ENCODE measurements at places on chromosomes 2 and 18.

DNA sequence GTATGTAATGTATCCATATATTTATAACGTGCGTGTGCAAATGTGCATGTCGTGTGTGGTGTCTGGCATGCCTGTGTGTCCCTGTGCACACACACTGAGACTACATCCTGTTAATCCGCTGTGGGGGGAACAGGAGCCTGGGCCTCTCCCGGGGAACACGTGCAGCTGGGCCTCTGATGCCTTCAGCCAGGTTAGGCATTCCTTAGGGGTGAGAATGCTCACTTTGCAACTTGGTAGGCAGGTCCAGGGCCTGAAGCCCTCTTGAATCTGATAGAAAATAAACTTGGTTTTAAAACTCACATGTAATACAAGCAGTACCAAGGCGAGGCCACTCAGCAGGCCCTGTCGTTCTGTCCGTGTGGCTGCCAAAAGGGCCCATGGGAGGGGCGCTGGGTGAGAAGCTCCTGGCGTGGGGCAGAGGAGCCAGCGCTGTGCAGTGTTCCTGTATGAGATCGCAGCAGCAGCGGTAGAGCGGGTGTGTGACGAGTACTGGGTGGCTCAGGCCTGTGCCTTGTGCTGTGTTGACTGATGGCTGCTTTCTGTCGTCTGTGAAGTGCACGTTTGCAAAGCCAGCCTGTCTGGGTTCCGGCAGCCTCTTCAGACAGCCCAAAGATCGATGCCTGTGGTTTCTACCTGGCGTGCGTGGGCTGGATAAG is 16.2 kb downstream of the SALL3 start:
- DNase-seq: no peak

DNA sequence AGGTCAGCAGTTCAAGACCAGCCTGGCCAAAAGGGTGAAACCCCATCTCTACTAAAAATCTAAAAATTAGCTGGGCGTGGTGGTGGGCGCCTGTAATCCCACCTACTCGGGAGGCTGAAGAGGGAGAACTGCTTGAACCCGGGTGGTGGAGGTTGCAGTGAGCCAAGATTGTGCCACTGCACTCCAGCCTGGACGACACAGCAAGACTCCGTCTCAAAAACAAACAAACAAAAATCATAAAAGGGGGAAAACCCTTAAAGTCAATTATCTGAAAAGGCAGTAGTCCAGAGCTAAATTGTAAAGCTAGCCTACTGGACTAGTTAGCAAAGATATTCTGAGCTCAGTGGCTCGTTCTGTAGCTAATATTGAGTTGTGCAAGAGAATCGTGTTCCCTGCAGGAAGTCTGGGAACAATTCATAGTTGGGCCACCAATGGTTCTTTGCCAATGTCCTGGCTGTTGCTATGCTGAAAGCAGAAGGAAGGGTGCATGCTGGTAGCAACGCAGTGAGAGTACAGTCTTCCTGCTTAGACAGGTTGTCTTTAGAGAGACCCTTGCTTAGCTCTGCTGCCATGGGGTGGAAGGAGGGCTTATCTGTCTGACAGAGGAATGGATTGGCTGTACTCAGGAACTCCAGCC is 4.3 kb downstream of the TGOLN2 start:
- no peak for DNase-seq

DNA sequence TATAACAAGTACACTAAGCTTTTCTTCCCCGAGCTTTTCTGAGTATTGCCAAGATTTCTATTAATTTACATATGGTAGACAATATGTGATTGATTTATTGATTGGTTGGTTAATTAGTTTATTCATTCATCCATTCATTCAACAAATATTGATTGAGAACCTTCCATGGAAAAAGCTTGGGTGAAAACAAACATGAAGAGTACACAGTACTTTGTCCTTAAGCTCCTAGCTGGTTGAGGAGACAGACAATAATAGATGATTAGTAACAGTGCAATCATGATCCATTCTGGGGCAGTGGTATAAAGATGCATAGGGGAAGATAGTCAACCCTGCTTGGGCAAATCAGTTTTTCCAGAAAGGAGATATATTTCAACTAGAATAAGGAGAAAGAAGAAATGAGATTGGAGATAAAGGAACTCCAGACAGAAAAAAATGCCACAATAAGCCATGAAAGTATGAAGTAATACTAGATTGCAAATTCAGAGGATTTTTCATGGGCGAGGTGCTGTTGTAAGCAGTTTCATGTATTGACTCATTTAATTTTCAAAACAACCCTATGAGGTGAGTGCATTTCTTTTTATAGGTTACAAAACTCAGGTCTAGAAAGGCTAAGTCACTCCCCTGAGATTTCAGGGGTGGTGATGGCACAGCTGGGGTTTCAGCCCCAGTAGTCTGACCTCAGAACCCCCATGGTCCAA is 129.5 kb downstream of the RND3 start:
- DNase-seq: no peak

- no peak for DNase-seq
Measured at GRCh38 chr2:236124182-236124893, 43.8 kb downstream of the GBX2 start.

DNA sequence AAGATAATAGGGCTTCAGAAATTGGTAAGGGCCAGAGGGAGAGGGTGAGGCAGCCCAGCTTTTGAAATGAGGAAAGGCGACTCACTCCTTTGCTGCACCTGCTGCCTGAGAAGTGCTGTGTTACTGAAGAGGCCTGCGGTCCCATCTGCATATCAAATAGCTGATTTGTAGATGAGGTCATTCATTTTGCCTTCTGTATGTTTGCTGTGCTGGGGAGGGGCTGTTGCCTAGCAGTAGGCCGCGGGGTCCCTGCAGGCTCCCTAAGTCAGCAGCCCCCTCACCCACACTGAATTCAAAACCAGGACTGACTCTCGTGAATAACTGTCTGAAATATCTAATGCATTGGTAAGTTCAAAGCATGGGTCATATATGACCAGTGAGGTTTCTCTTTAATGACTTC is 377.2 kb downstream of the SOX11 start:
- DNase-seq: peak; percentile 89

- no peak for DNase-seq
Measured at GRCh38 chr18:59700535-59700967, 3.3 kb upstream of the CCBE1 start.

DNA sequence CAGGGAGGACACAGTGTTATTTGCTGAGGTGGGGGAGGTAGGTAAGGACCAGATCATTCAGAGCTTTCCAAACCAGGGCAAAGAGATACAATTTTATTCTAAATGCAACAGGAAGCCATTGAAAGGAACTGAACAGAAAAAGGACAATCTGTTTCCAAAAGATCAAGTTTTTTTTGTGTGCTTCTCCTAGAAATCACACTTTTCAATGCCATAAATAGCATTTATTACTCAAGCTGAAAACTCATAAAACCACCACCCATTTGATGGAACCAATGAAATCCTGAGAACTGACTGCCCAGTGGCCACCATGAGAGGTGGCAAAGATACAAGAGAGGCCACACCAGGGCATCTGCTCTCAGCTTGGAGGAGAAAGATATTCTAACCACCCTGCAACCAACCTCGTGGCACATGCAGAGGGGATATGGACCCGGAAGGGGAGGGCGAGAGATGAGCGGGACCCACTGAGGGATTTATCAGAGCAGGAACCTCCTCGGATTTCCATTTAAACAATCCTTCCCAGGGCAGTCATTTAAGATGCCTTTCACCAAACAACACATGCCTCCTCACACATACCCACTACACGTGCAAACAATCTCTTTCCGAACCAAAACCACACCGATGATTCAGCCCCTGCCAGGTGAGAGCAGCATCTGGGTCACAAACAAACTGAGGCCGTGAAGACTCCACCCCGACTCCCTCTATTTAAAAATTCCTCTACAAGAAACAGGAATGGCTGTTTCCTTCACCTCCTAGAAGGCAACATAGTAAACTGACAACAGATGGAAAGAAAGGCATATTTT is 8.8 kb downstream of the CYB5A start:
- DNase-seq: peak; percentile 50
